ENCODE measurements at places on chromosomes 2 and 18.

DNA sequence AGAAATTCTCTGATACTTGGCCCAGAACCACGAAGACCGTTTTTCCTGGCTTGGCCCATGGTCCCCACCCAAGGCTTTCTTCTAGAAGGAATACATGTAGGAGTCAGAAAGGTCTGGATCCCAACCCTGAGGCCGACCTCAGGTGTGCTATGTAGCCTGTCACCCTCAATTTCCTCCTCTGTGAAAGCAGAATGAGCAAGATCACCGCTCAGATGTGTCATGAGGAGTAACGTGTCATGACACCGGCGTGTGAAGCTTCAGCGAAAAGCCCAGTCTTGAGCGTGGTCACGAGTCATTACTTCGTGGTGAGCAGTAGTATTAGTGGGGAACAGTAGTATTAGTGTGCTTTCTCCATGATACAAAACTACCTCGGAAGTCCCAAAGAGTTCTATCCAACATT, 103.4 kb downstream of the ALPK2 start:
- no peak for DNase-seq

- no peak for DNase-seq
Observed at GRCh38 chr2:138512672-138513071, 11.1 kb downstream of the SPOPL start.

DNA sequence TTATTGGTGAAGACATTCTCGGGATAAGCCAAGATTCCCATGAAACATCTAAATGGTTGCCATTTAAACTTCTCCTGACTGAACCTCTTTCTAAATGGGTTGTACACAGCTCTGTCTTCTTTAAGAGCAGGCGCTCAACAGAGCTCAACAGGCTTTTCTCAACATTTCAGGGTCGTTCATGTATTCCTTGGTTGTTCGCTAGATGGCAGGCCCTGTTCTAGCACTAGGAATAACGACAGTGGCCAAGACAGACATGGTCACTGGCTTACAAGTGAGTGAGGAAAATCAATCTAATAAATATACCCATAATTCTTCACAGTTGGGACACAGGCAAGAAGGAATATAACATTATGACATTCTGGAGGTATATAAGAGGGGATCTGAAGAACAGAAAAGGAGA, 154.5 kb downstream of the SMAD2 start:
- no peak for DNase-seq

DNA sequence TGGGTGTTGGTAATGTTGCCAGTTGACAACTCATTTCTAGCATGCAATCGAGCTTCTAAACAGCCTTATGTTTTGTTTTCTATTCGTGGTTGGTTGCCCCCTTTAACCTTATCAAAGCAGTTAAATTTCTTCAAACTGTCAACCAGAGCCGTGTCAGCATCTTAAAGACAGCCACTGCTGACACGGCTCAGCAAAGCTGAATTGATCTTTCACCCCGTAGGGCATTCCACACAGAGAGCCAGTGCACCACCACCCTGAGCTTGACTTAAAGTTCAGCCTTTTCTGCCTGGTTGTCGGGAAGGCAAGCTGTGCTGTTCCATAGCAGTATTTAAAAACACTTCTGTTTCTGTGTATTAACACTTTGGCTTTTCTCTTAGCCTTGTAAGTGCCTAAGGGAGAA, 355.0 kb upstream of the CHST9 start:
- no peak for DNase-seq

All from SHP77 treated with DMSO at 0.1 percent for 48 hours (cell line).